HL-60 (cell line): ENCODE measurements at places on chromosomes 4 and X.

GRCh38 chr4:123399627-123400358 lies 3.2 kb downstream of the SPRY1 start:
- DNase-seq: no peak

DNA sequence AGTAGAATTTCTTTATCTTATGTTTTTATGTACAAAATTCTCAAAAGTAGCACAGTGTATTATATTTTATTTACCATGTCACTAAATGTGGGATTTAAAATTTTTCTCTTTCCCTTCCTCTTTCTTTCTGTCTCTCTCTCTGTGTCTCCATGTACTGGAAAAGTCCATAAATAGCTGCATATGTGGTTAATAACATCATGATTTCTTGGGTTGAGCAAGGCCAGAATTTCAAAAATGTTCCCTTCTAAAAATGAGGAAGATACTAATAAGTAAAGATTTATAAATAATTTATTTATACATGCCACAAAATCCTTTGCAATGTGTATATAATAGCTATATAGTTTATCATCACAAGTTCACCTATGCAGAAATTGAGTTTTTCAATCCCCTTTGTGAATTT lies 29.1 kb upstream of the DKK2 start:
- DNase-seq: no peak

DNA sequence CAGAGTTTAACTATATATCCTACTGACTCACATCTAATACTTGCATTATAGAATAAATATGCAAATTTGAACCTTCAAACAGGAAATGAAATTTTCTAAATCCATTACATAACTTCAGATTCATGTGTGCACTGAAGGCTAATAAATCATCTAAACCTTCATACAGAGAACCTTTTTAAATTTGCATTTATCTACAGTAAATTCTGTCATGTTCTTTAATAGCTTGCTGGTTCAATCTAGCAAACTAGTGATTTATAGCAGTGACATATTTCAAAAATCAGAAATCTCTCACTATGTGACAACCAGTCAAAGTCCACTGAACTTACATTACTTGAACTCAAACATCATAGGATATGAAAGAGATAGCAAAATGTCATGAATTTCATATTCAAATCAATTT lies 65.1 kb downstream of the LRBA start:
- no peak for DNase-seq

- no peak for DNase-seq
Measured at GRCh38 chr4:142696334-142697122, 149.6 kb downstream of the INPP4B start.

GRCh38 chr4:156992943-156993342 lies 21.3 kb upstream of the PDGFC start:
- DNase-seq: no peak

GRCh38 chr4:80393970-80394250 lies 58.4 kb downstream of the CFAP299 start:
- DNase-seq: no peak

DNA sequence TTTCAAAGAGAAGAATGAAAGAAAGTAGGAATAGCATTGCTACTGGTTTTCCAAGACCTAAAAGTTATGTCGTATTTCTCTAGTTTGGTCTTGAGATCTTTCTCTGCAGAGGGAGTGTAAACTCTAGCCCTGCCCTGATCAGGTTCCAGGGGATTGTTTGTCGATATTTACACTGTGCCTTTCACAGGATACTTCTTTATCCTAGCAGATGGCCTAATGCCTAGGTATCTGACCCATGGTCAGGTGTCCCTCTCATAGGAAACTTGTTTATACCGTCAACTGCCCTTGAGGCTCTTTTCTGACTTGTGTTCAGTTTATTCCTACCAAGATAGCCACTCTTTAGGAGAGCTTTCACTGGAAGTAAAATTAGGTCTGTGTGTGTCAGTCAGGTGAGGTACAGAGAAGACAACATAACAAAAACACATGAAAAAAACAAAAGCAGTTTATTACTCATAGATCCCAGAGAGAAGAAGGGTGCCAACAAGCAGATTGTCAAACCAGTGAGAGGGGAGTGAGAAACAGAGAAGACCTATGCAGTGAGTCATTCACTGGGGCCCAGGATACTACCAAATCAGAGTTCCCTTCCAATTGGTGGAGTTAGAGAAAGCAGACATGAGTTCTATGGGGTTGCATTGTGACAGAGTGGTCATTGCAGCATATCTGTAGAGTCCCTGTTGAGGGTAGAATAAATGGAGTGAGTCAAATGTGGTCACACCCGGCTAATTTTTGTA lies 40.6 kb upstream of the THOC2 start:
- no peak for DNase-seq
